ENCODE measurements at places on chromosomes 6 and 20.

DNA sequence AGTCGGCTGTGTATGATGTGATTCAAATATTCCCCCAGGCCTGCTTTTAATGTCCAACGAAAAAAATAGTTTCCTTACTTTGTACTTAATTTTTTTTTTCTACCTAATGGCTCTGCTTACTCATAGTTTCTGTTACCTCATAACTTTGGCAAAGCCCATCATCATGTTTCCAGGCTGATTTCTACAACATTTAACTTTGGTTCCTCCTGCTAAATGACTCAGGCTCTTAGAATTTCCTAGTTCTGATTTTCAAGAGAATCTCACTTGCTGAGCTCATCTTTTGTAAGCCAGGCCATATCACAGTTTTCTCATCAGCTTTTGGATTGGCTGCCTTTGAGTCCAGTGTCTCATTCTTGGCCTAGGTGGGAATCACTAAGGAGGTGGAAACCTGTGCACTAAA, 323.1 kb downstream of the HDGFL1 start:
- no peak for DNase-seq

GRCh38 chr20:51497542-51498467, 44.7 kb downstream of the NFATC2 start:
- peak; percentile 62 for DNase-seq

DNA sequence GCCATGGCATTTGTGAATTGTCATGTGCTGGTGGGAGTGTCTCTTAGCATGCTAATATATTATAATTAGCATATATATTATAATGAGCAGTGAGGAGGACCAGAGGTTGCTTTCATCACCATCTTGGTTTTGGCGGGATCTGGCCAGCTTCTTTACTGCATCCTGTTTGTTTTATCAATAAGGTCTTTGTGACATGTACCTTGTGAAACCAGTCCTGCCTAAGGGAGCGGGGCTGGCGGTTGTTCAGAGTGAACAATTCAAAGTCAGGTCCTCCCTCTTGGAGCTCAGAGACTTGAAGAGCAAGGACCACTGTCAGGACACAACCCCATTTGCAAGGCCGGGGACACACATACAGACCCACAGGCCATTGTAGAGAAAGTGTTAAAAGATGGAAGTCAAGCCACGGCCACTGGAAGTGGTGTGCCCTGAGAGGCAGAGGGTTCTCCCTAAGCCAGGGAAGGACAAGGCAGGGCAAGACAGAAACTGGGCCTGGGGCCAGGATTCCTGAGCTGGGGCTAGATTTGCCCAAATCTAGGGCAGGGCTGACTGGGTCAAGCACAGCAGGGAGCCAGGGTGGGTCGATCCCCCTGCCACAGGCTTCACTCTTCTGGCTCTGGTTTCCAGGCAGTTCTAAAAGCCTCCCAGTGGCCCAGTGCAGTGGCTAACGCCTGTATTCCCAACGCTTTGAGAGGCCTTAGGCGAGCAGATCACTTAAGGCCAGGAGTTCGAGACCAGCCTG, 14.2 kb downstream of the SLC52A3 start:
- DNase-seq: no peak

DNA sequence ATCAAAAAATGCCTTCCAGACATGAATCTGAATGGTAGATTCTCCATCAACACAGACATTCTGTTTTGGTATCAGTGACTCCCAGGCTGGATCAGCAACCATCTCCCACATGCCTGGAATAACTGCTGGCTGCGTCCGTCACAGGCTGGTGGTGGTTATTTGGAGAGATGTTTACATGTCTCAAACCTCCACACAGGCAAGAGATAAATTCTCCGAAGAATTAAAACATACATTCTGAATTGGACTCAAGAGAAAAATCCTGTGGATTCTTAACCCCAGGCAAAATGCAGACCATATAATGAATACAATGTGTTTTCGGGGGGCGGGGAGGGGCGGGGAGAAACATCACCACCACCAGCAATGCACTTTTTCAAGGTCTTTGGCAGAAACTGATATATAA, 108.2 kb downstream of the THBS2 start:
- DNase-seq: no peak

- peak; percentile 82 for DNase-seq
These were observed 67.3 kb downstream of the ADTRP start for GRCh38 chr6:11711003-11711983.

DNA sequence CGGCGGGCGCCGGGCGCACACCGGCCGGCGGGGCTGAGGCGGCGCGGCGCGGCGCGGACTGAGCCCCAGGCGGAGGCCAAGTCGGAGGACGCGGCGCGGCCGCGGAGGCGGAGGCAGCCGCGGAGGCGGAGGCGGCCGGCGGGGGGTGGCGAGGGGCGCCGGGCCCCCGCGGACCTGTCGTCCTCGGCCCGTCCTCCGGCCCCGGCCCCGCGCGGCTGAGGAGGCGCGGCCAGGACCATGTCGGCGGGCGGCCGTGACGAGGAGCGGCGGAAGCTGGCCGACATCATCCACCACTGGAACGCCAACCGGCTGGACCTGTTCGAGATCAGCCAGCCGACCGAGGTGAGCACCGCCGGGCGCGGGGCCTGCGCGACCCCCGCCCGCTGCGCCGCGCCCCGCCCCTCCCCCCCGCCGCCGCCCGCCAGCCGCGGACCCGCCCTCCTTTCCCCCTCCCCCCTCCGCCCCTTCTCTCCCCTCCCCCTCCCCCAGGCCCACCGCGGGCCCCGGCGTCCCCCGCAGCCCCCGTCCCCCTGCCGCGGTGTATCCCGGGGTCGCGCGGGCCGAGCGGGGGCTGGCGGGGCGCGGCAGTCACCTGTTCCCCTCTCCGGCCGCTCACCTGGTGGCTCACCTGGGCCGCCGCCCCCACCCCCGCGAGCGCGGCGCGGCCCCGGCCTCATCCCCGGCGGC, at the start of gene AFDN:
TSS of gene AFDN (plus strand) at position 16 of the 687 bp plus-strand sequence. CDS start at position 238, 222 bp downstream.
- DNase-seq: peak; percentile 57

GRCh38 chr20:46870041-46870440, 24.6 kb upstream of the EYA2 start:
- DNase-seq: no peak

GRCh38 chr6:153028286-153028685, 25.8 kb upstream of the MTRF1L start:
- no peak for DNase-seq

DNA sequence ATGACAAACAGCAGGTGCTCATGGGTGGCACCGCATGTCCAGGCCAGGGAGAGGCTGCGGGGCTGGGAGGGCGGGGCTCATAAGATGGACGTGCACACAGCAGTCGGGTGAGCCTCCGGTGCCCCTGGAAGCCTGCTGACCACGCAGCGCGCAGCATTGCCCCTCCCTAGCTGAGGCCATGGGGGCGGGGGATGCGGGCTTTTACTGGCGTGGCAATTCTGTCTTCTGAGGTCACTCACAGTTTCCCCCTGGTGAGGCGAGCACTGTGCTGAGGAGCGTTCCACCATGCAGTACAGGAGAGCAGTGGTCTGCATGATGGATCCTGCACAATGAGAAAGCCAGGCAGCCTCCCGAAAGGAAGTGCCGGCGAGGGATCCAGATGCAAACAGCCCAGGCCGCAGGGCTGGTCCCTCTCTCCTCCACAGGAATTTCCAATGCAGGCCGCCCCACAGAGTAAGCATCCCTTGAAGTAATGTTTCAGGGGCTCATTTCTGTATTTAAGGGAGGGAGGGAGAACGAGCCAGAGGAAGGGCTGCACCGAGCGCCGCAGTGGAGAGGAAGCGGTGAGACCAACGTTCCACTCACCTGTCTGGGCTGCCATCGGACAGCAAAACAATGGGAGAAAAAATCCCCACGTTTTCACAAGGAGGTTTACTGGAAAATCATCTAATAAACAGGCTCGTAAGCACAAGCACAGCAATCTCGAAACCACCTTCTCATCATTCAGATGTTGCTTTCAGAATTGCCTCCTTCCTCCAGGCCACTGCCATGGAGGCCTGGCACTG, 56.0 kb downstream of the IRF4 start:
- no peak for DNase-seq

All from GM12865 (cell line).